ENCODE measurements at places on chromosomes 5 and 9.

DNA sequence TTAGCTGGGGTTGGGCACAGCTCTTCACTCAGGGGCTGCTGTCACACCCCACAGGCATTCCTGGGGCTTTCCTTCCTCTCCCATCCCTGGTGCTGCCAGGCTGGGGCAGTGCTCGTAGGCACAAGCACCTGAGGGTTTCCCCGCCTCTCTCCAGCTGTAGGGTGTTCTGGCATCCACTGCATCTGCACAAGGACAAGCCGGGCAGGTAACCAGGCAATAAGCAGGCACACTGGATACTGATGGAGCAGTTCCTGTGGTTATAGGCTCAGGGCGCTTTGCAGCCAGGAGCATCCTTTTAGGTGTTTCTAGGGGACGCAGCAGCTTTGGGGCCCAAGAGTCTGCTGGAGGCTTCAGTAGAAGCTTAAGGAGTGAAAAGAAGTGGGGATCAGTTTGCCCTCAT, 56.8 kb downstream of the ARHGEF37 start:
- no peak for DNase-seq

GRCh38 chr9:34606190-34606589, 5.7 kb downstream of the RPP25L start:
- no peak for DNase-seq

GRCh38 chr5:124651663-124652513, 94.6 kb downstream of the ZNF608 start:
- no peak for DNase-seq

- DNase-seq = no peak
These were observed 69.1 kb downstream of the MYO10 start for GRCh38 chr5:16866795-16867576.

- no peak for DNase-seq
These were observed 65.9 kb downstream of the CYFIP2 start for GRCh38 chr5:157331807-157332206.

GRCh38 chr5:98638111-98638510, 135.4 kb upstream of the RGMB start:
- DNase-seq = no peak

GRCh38 chr9:129612815-129613519, 7.9 kb downstream of the C9orf50 start:
- DNase-seq = no peak

GRCh38 chr9:133973111-133973790, 18.9 kb downstream of the VAV2 start:
- no peak for DNase-seq

DNA sequence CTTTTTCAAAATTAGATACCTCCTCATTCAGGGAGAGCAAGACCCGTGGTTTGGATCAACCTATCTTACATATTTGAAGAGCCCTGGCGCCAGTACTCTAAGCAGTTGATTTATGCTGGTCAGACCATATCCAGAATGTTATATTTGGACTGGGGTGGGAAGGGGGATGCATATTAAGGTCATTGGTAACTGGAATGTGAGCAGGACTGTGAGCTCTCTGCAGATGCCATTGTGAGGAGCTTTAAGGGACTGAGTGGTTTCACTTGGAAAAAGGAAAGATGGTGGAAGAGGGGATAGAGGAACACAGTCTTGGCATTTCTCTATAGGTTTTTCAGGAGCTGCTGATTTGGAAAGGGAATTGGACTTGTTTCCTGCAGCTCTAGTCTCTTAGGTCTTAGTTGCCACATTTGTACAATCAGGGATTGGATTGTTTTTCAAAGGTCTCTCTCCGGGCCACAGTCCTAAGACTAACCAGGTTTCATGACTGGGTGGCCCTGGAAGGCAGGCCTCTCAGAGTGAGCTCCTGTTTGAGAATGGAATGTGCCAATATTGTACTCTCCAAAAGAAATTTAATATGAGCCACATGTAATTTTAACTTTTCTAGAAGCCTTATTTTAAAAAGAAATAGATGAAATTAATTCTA, 25.8 kb upstream of the F2R start:
- DNase-seq = no peak

DNA sequence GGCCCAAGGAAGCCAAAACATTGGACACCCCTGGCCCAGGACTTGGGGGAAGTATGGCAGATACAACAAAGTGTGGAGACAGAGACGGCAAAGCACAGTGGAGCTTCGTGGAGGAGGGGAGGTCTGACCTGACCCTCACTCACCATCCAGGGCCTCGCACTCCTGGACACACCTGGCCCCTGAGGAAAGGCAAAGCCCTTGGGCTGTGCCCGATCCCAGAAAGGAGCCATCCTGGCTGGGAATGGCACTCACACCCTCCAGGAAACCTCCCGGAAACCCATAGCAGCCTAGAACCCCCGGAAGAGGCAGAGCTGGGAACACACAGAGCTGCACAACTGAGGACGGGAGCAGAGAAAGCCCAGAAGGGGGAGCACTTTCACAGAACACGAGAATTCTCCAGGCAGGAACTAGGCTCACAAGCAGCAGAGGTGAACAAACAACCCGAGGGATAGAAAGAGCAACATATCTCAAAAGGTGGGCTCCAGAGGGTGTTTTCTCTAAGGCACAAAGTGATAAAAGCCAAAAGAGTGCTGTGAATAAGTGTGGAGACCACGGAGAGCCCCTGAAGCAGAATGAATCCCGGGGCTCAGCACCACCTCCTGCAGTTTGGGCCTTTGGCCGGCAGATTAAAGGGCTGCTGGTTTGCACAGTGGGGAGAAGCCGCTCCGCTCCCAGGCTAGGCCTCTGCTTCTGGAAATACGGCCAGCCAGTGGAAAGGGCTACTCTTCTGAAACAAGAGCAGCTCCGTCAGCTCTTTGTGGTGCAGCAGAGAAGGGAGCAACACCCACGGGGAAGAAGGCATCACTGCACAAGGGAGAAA, 108.2 kb downstream of the UBE2R2 start:
- no peak for DNase-seq

DNA sequence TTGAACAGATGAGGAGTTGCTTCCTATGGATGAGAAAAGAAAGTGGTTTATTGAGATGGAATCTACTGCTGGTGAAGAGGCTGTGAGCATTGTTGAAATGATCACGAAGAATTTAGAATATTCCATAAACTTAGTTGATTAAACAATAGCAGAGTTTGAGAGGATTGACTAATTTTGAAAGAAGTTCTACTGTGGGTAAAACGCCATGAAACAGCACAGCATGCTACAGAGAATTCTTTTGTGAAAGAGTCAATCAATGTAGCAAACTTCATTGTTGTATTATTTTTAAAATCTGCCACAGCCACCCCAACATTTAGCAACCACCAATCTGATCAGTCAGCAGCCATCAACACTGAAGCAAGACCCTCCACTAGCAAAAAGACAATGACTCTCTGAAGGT, 309.1 kb downstream of the SPOCK1 start:
- DNase-seq = no peak

DNA sequence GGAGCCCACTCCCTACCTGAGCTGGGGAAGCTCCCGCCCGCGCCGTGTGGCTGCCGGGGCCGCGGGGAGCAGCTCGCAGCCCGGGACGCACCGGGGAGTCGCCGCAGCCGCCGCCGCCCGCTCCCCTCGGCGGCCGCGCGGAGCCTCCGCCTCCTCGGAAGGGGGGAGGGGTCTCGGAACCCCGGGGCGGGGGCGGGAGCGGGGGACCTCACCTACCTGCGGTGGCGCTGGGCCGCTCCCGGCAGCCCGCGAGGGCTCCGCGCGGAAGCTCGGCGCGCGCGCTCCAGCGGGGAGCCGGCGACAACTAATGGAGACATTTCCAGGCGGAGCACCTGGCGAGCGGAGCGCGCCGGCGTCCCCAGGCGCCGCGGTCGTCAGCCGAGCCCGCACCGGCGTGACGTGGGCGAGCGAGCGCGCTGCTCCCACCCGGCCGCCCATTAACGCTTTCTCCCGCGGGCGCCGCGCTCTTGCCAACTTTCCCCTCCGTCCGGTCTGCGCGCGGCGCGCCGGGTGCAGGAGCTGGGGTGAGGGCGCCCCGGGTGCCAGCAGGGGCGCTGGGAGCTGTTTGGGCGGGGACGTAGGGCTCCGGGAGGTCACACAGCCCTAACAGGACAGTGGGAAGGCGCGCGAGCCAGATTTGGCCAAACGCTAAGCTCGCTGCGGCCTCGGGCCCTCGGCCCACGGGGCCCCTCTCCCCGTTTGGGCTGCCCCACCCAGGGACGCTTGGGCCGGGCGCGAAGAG, 4.3 kb upstream of the IRX4 start:
- peak; percentile 13 for DNase-seq

DNA sequence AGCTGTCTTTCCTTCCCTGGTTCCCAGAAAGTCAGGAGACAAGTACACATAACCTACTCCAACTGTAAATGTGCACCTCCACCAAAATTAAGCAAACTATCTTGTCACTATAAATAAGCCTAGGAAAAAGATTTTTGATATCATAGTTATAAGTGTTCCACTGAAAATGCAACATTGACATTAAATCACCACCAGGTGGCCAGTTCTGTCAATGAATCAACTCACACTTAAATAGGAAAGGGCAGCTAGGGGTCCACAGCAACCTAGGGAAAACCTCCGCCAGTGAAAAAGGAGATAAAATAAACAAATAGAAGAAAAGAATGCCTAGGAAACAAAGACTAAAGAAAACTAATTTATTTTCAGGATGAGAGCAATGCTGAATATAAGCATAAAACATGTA, 243.0 kb upstream of the PTPRD start:
- no peak for DNase-seq

GRCh38 chr5:168270476-168270875, 21.0 kb upstream of the WWC1 start:
- no peak for DNase-seq

DNA sequence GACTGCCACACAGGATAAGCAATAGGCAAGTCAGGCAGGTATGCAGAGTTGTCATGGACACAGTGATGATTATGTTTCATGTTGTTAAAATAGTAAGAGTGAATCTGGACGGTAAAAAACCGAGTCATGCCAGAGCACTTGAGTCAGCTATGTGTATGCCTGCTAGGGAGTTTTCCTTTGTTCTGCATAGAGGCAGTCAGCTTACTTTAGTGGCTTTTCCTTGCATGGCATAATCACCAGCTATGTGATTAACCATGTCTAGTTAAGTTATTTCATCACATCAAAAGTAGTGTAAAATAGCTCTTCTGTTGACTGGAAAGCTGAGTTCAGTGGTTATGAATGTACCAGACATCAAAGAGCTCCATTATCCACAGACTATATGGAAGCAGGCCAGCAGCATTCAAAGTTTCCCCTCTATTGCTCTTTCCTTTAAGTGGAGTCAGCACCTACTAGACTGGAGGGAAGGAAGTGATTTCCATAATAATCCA, 989.8 kb downstream of the TLE1 start:
- no peak for DNase-seq

GRCh38 chr5:138064526-138064925, 19.3 kb upstream of the WNT8A start:
- no peak for DNase-seq

- no peak for DNase-seq
These were observed 8.1 kb downstream of the CCDC180 start for GRCh38 chr9:97315550-97315949.

- no peak for DNase-seq
These were observed 202.0 kb downstream of the ADAMTSL1 start for GRCh38 chr9:18675973-18676372.

- no peak for DNase-seq
These were observed 85.2 kb downstream of the ATG10 start for GRCh38 chr5:82057051-82057450.

GRCh38 chr5:111063709-111064322, 7.7 kb upstream of the TSLP start:
- DNase-seq = no peak

GRCh38 chr9:78261403-78262001, 25.6 kb downstream of the CEP78 start:
- DNase-seq = no peak

GRCh38 chr9:117494401-117495090, 79.7 kb upstream of the ASTN2 start:
- DNase-seq = no peak

DNA sequence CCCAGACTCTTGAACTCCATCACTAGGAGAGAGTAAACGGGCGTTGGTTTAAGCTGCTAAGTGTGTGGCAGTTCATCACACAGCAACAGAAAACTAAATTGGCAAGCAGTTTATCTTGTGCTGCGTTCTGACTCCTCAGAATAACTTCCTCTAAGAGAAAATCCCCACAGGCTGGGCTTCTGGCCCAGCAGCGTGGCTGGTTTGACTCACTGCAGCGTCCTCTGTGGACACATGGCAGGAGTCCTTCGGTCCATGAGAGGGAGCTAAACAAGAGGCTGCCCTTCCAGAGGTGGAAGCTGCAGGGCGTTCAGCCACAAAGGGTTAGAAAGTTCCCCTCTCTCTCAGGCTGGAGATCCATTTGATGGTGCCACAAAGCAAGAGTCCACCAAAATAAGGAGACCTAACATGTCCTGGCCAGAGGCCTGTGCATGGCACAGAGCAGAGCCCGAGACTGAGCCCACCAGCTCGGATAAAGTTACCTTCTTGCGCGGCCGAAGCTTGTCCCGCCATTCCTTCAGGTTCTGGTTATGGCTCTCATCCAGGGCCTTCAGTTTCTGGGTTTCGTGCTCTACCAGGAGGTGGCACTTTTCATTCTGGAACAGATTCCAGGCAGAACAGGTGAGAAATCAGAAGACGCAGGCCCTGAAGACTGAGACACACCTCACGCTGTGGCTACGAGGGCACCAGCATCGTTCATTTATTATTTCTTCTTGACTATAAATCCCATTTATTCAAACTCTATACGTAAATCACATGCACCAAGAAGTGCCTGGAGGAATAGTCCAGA, 46.2 kb upstream of the FBXW11 start:
- DNase-seq = no peak

- no peak for DNase-seq
These were observed 194.8 kb downstream of the LRRC70 start for GRCh38 chr5:62773460-62773859.

- no peak for DNase-seq
These were observed 380.7 kb downstream of the MRPS30 start for GRCh38 chr5:45189481-45189880.

DNA sequence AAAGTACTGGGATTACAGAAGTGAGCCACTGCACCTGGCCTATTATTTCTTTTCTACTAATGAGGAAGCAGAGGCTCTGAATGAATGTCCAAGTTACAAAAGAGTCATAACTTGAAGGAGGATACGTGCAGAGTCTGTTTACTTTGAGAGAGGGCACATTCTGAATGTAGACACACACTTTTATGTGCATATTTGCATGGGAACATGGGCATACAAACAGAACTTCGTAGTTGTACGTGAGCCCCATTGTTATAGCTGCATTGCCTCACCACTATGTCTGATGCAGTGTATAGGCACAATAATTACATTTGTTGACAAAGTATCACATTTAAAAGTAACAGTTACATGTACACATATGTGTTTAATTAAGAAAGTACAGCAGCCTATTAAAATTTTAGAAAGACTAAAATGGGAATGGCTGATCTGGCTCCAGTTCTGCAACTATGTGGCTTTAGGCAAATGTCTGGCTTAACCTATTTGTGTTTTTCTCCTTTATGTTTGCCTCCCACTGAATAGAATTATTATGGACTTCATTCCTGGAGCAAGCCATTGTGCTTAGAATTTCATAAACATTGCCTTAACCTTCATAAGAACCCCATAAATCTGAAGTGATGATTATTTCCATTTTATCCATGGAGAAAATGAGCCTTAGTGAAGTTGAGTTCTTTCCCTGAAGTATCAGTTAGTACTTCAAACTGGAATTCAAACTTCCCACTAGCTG, 3.0 kb upstream of the DPYSL3 start:
- no peak for DNase-seq

GRCh38 chr9:13520069-13520468, 240.6 kb upstream of the MPDZ start:
- no peak for DNase-seq
